COR-L47 (cell line): ENCODE measurements at places on chromosomes 16 and 17.
A peak's percentile ranks its signal among the peaks of the same experiment; 100 is the strongest.

GRCh38 chr16:68539711-68540239 is 684 bp downstream of the ZFP90 start:
- no peak for DNase-seq

GRCh38 chr17:48125829-48126531 is 18.4 kb downstream of the SNX11 start:
- no peak for DNase-seq

GRCh38 chr17:72363089-72363610 is 242.3 kb downstream of the SOX9 start:
- DNase-seq = no peak

DNA sequence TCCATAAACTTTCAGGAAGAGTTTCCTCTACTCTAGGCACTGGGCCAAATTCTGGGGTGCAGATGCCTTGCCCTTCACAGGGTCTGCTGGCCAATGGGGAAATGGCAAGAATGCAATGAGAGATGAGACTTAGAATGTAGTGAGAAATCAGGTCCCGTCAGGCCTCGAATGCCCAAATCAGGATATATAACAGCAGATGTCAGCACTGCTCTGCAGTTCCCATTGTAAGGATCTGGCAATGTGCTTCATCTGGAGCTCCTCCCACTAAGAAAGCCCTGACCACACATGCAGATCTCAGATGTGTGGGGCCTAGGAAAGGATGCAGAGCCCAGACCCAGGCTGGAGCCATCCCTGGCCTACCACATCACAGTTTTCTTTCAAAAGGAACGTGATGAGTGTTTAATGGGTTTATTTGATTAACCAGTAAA is 13.9 kb upstream of the LPCAT2 start:
- no peak for DNase-seq

GRCh38 chr17:12994341-12995074 is 23.3 kb downstream of the ELAC2 start:
- no peak for DNase-seq

DNA sequence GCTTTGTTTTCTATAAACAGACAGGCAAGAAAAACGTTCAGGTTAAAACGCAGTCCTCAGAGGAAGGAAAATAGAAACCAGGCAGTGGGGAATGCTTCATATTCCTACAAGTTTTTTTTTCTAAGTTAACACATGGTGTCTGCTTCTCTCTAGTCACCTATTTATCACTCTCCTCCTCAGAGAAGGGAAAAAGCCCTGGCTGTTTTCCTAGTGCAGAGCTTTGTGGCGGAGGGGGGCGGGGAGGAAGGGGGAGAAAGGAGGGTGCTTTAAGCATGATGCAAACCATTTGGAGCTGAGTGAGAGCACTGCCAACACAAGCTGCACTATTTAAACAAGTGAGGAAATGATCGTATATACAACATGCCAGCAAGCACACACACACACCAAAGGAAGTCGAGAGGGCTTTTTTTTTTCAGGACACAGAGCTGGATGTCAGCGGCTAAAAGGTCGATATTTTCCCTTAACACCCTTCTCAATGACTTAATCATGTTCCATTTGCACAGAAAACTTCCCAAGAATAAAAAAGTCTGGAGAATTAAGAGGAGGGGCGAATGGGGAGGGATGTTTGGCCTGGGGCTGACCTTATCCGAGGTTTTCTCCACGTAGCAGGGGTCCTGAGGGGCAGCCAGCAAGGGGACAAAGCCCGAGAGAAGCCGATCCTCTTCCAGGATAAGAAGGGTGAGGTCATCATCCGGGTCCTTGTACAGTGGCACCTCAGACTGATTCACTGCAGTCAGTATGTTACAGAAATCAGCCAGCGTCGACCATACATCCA is 117.4 kb downstream of the HIC1 start:
- no peak for DNase-seq

GRCh38 chr16:70601576-70602575 is 44.5 kb upstream of the IL34 start:
- DNase-seq = no peak

GRCh38 chr16:72722552-72722951 is 325.4 kb downstream of the ZFHX3 start:
- DNase-seq = peak; percentile 98

DNA sequence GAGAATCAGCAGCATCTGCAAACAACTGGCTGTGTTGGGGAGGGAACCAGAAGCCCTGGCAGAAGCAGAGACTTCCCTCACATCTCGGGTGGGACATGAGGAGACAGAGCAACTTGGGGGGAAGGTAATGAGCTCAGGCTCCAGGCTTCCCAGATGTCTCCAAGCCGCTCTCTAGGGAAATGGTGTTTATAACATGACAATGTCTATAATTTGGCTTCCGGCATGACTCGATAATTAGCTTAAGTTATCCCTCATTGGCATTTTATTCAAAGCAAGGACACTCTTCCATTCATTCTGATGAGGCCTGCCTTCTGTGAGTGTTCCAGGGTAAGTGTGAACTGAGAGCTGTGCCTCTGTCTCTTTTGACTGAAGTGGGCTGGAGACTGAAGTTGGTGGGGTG is 14.7 kb upstream of the MLLT6 start:
- no peak for DNase-seq

DNA sequence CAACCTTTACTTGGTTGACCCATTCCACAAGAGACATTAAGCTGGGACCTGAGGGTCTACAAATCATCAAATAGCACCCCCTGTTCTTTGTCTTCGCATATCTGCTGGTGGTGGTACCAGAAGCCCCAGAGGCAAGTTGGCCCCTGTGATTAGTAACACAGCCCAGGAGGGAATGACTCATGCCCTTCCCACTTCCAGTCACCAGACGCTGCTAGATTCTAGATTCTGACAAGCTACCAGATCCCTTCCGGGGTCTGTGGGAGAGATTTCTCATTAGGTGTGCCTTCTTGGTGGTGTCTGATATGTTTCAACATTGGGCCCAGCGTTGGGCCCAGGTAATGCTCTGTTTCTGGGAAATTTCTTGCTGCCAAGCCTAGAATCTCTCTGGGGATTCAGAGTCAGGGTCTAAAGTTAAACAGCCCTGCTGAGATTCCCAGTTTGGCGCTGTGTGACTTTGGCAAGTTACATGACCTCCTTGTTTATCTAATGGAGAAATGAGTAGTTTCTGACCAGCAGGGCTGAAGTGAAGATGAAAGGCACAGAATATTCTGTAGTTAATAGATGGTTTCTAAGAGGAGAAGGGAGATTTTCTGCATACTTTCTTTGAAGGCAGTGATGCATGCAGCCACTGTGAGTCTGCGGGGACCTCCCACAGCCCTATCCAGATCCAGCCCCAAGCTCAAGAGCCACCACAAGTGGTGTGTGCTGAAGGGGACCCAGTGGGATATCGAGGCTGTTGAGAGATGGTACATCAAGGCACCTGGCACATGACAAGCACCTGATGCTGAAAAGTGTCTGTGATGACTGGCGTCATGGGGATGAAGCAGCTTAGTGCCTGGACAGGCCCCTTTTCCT is 3.9 kb downstream of the TRPV2 start:
- no peak for DNase-seq

DNA sequence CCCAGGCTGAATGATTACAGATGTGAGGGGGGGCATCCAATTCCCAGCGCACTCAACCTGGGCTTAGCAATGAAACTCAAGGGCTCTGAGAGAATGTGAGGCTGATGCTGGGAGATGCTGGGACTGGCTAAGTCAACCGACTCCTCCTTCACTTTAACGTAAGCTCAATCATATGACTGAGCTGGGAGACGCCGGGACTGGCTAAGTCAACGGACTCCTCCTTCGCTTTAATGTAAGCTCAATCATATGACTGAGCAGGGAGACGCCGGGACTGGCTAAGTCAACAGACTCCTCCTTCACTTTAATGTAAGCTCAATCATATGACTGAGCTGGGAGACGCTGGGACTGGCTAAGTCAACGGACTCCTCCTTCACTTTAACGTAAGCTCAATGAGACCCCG is 179.4 kb downstream of the VPS53 start:
- DNase-seq = no peak

DNA sequence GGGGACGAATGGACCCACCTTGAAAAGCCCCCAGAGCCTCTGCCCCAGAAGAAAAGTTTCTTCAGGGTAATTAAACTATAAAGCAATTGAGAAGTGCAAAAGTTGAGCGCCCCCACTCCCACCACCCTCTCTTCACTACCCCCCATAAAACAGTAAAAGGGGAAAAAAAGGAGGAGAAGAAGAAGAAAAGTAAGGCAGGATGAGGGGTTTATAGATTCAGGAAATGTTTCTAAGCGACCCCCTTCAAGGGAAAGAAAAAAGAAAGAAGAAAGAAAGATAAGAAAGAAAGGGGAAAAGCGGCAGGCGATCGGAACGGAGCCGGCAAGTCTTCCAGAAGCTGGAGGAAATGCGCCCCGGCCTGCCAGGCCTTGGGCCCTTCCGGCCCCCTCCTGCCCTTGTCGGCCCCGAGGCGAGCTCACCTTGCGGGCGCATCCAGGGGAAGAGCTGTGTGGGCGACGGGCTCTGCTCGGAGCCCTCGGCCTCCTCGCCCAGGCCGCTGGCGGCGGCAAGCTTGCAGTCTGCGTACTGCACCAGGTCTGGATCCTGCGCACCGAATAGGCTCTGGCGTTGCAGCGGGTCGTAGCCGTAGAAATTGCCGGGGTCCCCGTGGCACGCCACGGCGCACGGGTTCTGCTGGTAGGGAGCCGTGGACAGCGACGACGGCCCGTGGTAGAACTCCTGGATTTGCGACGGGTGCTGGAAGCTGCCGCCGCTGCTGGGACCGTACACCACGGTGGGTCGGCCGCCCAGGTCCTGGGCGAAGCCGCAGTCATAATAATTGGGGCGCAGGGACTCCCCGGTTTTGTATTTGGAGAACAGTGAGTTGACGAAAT is 1.0 kb downstream of the HOXB8 start:
- no peak for DNase-seq

DNA sequence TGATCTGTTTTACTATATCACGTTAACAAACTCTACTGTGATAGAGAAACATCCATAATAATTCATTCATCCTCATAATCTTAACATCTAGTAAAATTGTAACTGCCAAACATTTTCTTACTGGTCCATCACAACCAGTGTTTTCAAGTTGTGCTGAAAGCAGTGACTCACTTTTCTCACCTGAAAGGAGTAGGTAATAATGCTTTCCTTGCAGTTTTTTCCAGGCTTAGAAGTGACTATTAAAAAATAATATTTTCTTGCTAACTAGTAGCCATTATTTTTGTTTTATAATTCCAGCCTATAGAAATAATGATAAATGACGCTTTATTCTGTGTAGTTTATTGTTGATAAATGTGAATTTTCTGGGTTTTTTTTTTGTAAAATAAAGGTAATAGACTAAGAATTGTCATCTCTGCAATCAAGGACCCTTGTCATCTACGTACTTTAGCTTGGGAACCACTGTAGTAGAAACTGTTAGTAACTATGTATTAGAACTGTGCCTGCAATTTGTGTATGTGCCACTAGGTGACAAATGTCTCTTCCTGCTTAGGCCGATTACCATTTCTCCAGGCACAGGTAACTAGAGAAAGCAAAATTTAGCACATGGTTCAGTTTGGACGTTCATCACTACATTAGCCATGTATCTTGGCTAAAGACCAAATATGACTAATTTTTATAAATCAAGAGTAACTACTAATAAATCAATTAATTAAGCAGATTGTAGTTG is 409.4 kb upstream of the ERCC4 start:
- no peak for DNase-seq

DNA sequence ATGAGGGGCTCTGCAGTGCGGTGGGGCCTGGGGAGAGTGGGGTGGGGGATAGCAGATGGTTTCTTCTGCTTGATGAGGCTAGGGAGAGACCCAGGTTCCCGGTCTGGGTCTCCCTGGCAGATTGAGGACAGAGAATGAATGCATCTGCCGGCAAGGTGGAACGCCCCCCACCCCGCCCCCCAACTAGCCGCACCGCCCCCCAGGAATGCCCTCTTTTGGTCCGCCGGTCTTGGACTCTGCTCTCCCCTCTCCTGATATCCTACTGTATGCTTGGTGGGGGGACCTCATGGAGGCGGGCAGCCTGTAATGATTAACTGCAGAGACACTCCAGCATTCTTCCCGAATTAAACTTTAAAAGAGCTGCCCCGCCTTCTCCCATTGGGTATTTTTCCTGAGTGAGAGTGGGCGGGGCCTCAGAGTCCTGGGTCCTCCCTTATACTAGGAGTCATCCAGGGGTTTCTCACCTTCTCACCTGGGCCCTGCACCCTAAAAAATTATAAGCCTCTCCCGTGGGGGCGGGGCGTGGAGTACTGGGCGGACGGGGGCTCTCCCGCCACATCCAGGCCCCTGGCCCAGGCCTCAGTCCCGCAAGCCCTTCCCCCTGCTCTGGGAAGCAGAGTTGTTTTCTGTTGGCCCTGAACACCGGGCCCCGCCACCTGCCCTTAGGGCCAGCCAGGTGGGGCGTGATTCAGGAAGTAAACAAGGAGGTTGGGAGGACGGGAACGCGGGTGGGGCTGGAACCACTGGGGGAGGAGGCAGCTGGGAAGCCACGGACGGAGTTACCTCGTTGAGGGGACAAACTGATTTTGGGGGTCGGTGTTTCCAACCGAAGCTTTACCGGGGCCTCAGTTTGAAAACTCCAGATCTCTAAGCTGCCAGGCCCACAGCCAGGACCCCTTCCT is 1.5 kb downstream of the GRB7 start:
- DNase-seq = peak; percentile 36

- no peak for DNase-seq
Measured at GRCh38 chr16:83059237-83059636, 432.5 kb downstream of the CDH13 start.

DNA sequence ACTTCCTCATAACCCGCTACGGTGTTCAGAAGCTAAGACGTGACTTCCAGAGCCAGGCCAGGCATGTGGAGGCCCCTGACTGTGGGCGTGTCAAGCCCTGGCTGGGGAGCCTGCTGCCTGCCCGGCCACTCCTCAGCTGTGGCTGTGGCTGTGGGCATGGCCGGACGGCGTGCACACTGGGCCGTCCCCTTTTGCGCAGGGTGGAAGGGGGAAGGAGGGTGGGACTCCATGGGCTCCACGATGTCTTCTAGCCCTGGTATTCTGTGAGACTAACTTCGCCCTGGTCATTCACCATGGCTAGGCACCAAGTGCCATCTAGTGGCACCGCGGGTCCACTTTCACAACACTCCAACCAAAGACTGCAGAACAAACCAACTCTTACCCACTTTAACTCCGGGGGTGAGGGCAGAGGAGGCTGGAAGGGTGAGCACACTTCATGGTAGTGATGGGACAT is 67.9 kb downstream of the N4BP1 start:
- DNase-seq = peak; percentile 19

DNA sequence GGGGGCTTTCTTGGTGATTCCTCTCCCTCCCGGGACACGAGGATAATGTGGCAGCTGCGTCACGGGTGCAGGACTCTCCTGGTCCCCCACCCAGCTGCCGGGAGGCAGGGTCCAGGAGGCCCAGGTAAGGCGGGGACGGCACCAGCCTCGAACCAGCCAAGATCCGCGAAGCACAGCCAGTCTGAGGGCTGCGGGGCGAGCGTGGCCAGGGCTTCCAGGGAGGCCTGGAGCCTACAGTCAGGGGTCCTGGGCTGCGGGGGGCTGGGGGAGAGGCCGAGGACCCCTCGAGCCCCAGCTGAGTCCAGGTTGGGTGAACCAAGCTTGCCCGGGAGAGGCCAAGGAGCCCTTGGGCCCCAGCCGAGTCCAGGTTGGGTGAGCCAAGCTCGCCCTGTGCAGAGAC is 10.0 kb downstream of the TPSD1 start:
- DNase-seq = no peak
